ENCODE measurements at places on chromosomes 5 and 9. TPM values are rescaled to one million over a fixed set of nuclear protein-coding genes. Genes with fewer than 3 reads are reported as not detected.

Gene ITGA2
- total RNA-seq = 29.0 TPM

Gene ACO1
- total RNA-seq = 31.2 TPM

Gene NIPSNAP3A
- 15.4 TPM for total RNA-seq

Gene ZNF782
- 1.5 TPM for total RNA-seq

Gene CD274
- 2.0 TPM for total RNA-seq

Gene DYNC2I2
- 140 TPM for total RNA-seq

Gene MLANA
- total RNA-seq = not detected

Gene AGXT2
- not detected for total RNA-seq

Gene PGM5
- not detected for total RNA-seq

Gene GFI1B
- total RNA-seq = not detected

Gene VLDLR
- total RNA-seq = 24.9 TPM

Gene MYORG
- 4.3 TPM for total RNA-seq

Gene C9
- not detected for total RNA-seq

Gene FAF2
- 45.6 TPM for total RNA-seq

Gene PCDHB8
- total RNA-seq = 0.25 TPM

Gene TSLP
- not detected for total RNA-seq

Gene UAP1L1
- 10.7 TPM for total RNA-seq

Gene ALG2
- 41.2 TPM for total RNA-seq

Gene BARHL1
- not detected for total RNA-seq

Gene SV2C
- not detected for total RNA-seq

Gene PAX5
- not detected for total RNA-seq

Gene GRIN3A
- not detected for total RNA-seq

Gene GRM6
- total RNA-seq = not detected

Gene ADAMTSL1
- total RNA-seq = not detected

Gene SH2D3C
- not detected for total RNA-seq
